ENCODE measurements at places on chromosomes 4 and X.

DNA sequence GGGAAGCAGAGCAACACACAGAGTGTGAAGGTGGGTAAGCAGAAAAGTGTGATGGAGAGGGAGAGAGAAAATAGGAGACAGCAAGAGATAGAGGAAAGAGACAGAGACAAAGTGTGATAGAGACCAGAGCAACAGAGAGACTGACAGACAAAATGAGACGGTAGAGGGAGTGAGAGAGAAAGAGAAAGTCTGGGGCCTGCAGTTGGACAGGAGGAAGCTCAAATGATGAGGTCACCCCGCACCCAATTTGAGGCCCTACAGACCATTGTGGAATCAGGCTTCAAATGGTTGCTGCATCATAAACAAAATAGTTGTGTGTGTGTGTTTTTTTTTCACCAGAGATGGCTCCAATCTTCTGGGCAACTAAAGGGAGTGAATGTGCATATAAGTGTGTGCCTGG, 48.0 kb upstream of the ARHGAP36 start:
- no peak for DNase-seq

GRCh38 chrX:155966876-155967275, 30.6 kb upstream of the IL9R start:
- DNase-seq: no peak

- DNase-seq: no peak
Measured at GRCh38 chr4:122772986-122773385, 40.5 kb downstream of the BBS12 start.

- no peak for DNase-seq
Measured at GRCh38 chr4:26723216-26723615, 137.4 kb upstream of the STIM2 start.

DNA sequence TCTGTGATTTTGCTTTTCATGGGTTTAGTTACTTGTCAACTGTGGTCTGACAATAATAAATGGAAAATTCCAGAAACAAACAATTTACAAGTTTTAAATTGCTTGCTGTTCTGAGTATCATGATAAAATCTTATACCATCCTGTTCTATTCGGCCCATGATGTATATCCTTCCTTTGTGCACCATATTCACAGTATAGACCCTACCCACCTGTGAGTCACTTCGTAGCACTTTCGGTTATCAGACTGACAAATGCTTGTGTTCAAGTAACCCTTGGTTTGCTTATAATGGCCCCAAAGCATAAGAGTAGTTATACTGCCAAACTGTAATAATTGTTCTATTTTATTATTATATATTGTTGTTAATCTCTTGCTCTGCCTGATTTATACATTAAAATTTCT, 1183.4 kb upstream of the PCDH7 start:
- DNase-seq: no peak

GRCh38 chr4:4704267-4704666, 155.2 kb upstream of the MSX1 start:
- DNase-seq: no peak

GRCh38 chr4:126705266-126705665, 927.5 kb upstream of the INTU start:
- DNase-seq: no peak

DNA sequence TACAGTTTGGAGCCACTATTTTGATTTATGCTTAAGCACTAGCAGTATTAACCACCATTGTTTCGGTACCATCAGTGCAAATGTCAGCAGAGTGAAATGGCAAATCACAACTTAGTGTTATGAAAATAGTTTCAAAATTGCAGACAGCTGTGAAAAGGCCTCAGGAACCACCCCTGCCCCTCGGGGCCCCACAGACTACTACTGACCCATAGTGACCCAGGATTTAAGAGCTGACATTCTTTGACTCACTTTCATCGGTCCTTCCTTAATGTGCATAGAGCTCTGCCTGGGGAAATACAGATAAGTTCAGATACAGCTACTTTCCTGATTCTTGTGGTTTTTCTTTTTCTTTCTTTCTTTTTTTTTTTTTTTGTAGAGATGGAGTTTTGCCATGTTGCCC, 3.3 kb upstream of the BBS7 start:
- DNase-seq: no peak

GRCh38 chr4:8335848-8336247, 66.3 kb downstream of the HTRA3 start:
- DNase-seq: no peak

- DNase-seq: no peak
Measured at GRCh38 chr4:13493793-13494192, 9.7 kb upstream of the RAB28 start.

GRCh38 chr4:4783847-4784246, 75.6 kb upstream of the MSX1 start:
- DNase-seq: no peak

DNA sequence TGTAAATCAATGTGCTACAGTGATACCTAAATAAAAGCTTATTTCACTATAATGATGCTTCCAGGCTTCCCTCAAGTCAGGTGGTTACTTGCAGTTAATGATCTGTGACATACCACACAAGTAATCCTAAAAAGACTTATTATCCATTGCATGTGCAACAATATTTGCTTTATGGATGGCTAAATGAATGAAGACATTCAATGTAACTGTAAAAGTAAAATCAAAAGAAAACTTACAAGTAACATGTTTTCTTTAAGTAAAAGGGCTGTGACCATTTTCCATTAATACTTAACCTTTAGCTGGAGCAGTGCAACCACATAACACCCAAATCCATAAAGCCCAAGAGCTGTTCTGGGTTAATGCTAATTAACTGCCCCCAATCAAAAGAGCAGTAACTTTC, 42.6 kb downstream of the RAB28 start:
- no peak for DNase-seq

DNA sequence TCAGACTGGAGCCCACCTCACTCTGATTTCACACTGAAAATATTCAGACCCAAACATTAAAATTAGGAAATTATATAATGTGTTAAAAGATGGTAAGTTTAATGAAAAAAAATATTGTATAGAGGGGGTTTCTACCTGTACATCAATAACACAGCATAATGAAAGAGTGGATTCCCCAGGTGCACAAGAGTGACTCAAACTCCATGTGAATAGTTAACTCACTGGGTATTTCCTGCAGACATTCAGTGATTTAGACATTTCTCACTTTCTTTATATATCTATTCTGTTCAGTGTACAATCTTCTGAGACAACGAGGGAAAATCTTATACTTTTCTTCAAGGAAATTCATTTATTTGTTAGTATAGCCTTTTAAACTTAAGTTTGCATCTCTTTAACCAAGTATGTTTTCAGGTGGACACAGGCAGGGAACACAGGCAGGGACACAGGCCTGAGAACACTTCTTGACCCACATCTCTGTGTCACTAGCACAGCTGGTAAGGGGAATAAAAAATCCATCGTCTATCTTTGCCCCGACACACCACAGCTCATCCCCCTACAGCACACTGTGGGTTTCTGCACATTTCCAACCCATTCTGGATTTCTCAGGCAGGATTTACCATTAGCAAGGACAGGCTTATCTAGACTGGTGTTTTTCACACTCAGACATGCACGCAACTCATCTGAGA, 525.5 kb upstream of the BOD1L1 start:
- DNase-seq: no peak

- DNase-seq: no peak
Measured at GRCh38 chr4:138562544-138562991, 320.4 kb upstream of the SLC7A11 start.

DNA sequence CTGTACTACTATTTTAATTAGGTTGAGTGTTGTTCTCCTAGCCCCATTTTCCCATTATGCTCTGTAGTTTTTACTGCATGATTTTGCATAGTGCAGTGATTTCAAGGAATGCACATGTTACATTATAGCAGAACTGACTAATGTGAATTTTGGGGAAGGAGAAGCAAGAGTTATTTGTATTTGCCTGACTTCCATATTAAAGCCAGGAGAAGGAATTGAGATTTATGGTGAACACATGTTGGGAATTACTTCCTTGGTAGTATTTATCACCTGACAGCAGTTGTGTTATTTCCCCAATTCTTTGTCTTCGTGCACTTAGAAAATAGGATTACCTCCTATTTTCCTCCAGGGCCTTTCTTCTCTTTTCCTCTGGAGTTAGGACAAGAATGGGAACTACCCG, 3.2 kb downstream of the TMEM144 start:
- DNase-seq: no peak

- no peak for DNase-seq
Measured at GRCh38 chr4:145867406-145867805, 71.2 kb downstream of the ZNF827 start.

DNA sequence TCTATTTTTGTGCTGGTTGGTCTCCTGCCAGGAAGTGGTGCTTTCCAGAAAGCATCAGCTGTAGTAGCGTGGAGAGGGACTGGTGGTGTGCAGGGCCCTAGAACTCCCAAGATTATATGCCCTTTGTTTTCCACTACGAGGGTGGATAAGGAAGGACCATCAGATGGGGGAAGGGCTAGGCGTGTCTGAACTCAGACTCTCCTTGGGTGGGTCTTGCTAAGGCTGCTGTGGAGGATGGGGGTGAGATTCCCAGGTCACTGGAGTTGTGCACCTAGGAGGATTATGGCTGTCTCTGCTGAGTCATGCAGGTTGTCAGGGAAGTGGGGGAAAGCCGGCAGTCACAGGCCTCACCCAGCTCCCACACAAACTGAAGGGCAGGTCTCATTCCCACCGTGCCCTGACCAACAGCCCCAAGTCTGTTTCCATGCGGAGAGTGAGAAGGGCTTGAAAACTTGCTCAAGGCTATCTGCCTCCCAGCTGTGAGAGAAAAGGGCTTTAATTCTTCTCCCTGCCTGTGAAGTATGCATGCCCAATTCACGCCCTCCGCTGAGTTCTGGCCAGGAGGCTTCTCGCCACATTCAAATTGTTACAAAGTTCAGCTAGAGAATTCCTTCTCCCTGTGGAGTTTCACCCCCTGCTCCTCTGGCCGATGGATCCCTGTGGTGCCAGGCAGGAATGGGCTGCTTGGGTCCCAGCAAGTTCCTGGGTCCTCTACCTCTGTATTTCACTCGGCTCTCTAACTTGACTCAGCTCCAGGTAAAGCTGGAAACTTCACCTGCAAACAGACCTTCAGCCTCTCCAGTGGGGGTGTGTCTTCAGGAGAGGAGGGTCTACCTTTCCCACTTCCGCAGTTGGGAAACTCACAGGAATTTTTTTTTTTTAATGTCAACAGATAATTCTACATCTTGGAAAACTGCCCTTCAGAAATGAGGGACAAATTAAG, 7.7 kb upstream of the CSTF2 start:
- DNase-seq: no peak

DNA sequence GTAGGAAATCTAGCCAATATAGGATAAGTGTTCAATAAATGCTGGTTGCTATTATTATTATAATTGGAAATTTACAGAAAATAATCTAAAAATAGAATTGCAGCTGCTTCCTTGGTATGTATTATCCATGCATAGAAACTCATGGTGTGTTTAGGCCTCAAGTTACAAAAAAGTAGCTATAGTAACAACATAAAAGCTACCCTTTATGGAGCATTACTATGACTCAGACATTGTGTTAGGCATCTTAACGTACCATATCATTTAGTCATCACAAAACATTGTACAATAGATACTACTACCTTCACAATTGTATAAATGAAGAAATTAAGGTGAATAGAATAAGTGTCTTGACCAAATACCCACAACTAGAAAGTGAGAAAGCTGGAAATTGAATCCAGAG, 126.9 kb upstream of the NRK start:
- DNase-seq: no peak

DNA sequence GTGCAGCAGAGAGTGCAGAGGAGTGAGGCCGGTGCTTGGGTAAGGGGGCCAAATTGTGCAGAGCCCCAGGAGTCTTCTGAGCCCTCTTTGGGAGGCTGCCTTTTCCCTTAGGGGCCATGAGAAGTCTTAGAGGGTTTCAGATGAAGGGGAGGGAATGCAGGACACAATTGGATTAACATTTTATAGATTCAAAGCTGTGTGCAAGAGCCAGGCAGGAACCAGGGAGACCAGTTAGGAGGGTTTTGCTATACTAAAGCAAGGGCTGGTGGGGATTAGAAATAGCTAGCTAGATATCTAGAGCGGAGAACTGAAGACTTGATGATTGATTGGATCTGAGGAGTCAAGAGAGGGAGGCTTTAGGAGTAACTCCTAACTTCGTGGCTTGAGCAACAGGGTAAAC, 49.5 kb upstream of the SETD7 start:
- no peak for DNase-seq

DNA sequence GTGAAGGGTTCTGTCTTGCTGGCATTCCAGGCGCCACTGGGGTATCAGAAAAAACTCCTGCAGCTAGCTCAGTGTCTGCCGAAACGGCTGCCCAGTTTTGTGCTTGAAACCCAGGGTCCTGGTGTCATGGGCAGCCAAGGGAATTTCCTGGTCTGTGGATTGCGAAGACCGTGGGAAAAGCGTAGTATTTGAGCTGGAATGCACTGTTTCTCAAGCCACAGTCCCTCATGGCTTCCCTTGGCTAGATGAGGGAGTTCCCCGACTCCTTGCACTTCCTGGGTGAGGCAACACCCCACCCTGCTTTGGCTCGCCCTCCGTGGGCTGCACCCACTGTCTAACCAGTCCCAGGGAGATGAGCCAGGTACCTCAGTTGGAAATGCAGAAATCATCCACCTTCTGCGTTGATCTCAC, 40.1 kb downstream of the NOP14 start:
- DNase-seq: no peak

DNA sequence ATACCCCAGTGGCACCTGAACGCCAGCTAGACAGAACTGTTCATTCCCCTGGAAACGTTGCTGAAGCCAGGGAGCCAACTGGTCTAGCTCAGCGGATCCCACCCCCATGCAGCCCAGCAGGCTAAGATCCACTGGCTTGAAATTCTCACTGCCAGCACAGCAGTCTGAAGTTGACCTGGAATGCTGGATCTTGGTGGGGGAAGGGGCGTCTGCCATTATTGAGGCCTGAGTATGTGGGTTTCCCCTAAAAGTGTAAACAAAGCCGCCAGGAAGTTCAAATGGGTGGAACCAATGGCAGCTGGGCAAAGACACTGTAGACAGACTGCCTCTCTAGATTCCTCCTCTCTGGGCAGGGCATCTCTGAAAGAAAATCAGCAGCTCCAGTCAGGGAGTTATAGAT, 213.0 kb downstream of the NKX6-1 start:
- no peak for DNase-seq

DNA sequence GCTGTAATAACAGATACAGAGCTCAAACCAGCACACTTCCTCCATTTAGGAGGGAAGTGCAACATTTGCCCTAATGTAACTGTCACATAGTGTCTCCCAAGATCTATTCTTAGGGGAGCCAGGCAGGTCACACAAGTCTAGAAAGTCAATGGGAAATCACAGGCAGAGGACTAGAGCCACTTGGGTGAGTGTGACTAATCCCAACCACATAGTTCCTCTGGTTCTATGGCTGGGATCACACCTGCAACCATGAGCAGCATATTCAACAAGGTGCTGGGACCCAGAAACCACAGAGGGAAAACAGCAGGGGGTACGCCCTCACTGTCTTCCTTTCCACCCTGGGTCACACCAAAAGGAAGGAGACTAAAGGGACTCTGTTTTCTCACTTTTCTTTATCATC, 66.8 kb upstream of the TACR3 start:
- no peak for DNase-seq

DNA sequence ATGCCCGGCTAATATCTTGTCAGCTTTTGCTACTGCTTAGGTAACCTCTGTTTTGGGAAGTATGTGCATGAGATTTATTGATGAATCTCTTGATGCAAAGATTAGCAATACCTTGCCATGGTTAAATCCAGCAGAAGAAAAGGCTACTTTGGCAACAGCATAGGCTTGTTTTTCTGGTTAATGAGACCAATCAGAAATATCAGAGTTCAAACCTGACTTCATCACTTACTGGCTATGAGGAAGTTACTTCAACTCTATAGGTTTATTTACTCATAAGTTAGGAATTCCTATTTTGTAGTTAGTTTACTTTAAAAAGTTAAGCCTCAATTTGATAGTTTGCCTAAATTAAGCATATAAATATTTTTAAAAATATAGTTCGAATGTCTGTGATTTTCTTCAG, 93.1 kb downstream of the PDLIM5 start:
- no peak for DNase-seq

All from breast epithelium (tissue), 4 donors.